ENCODE measurements at places on chromosomes 12 and 14.

DNA sequence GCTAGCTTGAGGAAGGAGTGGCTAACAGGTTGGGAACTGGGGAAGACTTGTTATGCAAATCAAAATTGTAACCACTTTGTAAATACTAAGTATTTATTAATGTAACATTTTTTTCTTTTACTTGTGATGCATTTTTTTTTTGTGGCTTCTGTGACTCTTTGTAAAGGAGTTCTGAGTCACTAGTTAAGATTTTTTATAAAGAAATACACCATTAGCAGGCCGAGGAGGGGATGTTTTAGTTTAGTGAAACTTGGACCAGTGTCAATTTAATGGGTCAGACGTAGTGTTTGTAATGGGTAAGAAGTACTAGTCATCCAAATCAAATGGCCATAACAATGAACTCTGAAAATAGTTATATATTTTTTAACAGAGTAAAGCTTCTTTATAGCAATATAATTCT, 43.1 kb downstream of the AKAP6 start:
- DNase-seq, result peak; percentile 97

- DNase-seq, result peak; percentile 39
Observed at GRCh38 chr14:94805680-94806288, 35.9 kb upstream of the GSC start.

DNA sequence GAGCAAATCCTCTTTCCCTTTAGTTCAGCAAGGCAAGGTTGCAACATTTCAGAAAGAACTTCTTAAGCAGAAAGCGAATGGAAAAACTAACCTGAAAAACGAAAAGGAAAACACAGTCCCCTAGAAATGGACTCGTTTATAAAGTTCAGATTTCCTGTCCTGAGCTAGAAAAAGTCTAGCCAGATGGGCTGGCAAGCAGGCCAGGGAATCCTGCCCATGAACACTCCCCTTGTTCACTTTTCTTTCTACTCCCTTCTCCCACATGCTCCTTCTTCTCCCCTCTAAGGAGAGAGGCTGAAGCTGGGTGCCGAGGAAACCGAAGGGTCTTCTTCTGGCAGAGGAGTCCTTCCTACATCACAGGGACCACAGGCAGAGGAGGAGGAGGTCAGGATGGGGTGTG, 27.1 kb downstream of the LTBP2 start:
- DNase-seq, result no peak

DNA sequence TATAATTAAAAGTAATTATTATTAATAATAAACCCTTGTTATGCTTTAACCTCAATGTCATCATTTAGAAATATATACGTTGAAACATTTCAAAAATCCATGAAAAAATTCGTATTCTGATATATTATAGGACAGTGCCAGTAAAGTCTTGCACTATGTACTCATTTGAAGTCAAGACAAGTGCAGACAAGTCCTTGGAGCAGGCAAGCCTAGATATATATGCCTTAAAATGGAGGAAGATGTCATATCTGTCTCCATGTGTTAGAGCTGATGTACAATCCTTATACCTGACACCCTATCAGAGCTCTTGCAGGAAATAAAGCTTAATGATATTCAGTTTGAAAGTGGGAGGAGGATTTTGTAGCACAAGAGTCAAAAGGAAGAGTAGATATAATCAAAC, 310.4 kb downstream of the KCNH5 start:
- DNase-seq, result no peak

DNA sequence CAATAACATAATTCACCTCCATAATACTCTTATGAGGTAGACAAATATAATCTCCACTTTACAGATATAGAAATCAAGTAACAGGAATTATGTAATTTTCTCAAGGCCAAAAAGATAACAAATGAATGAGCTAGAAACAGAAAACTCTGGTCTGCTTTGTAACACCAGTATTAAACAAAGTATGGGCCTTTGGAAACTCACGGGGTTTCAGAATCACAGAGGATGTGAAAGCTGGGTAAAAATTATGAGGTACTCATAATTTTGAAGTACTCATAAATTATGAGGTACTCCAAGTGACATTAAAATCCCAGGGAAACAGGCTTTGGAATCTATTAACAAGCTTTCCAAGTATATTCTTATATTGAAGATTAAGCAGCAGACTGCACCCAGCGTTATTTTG, 140.2 kb downstream of the MED13L start:
- no peak for DNase-seq

DNA sequence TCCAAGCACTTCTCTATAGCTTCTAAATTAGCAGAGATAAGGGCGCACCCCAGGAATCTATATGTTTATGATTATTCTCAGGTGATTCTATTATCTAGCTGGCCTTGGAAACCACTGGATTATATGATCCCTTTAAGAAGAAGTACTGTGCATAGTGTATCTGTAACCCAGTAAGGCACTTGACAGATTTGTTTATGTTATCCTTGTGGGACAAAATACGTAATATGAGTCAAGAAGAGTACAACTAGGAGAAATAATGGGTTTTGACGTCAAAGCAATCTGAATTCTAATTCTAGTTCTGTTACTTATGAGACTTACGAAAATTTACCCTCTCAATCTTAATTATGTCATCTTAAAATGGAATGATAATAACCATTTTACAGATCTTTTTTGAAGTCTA, 259.6 kb upstream of the NAV3 start:
- DNase-seq, result no peak

DNA sequence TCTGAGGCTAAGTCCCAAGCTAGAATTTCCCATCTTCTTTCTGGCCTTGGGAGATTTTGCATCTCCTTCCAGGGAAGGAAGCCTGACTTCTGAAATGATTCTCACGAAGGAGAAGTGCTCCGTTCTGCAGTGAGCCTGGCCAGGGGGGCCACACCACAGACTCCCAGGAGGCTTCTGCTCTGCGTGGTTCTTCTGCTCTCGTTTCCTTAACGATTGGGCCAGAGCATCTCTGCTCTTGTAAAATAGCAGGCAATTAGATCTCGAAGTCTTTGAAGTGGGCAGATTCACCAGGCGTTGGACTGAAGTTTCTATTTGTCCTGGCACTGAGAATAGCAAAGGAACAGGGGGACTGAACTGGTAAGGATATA, 6.7 kb upstream of the BATF start:
- peak; percentile 19 for DNase-seq

GRCh38 chr12:104604995-104605675, 148.4 kb downstream of the CHST11 start:
- no peak for DNase-seq

- no peak for DNase-seq
Observed at GRCh38 chr14:45261209-45261608, 8.2 kb upstream of the MIS18BP1 start.

Data from fibroblast of upper back skin (primary cell).